ENCODE measurements at places on chromosomes 3 and 15. TPM values are rescaled to one million over a fixed set of nuclear protein-coding genes. Genes with fewer than 3 reads are reported as not detected.
A peak's percentile ranks its signal among the peaks of the same experiment; 100 is the strongest.

- H3K4me1 ChIP-seq = no peaks in the 10 kb centered on the region
- no peak overlapping the region for H3K4me3 ChIP-seq
- DNase-seq = peak; percentile 26
- no peaks in the 10 kb centered on the region for H3K27me3 ChIP-seq
Observed at GRCh38 chr3:156474560-156475389, 80.1 kb downstream of the SSR3 start.

- no peaks in the 10 kb centered on the region for H3K4me1 ChIP-seq
- H3K27ac ChIP-seq = no peak overlapping the region
- no peaks in the 10 kb centered on the region for H3K27me3 ChIP-seq
- H3K36me3 ChIP-seq = no peaks in the 10 kb centered on the region
- H3K4me3 ChIP-seq = no peak overlapping the region
- peak; percentile 79 for DNase-seq
Observed at GRCh38 chr15:65082303-65082953, 5.9 kb downstream of the KBTBD13 start.

GRCh38 chr3:56800130-56800831, 1.5 kb downstream of the ARHGEF3 start:
- peak; percentile 53 for DNase-seq
- no peaks in the 10 kb centered on the region for H3K27me3 ChIP-seq
- no peaks in the 10 kb centered on the region for H3K36me3 ChIP-seq
- peaks cover 15% of the 10 kb centered on the region for H3K4me1 ChIP-seq

DNA sequence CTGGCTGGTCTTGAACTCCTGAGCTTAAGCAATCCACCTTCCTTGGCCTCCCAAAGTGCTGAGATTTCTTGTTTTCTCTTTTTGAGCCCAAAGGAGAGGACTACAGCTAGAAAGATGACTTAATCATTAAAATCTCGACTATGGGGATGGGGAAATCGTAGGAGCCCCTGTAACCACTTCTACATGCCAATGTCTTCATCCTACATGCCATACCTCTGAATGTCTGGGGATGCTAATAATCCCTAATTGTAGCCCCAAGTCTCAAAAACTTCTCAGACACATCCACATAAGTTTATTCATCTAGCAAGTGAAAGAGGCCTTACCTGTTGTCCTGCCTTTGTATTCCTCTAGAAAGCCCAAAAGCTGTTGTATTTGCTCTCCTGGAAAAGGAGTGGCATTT, 3.7 kb upstream of the RHOV start:
- H3K27ac ChIP-seq = no peak overlapping the region
- H3K36me3 ChIP-seq = no peaks in the 10 kb centered on the region

DNA sequence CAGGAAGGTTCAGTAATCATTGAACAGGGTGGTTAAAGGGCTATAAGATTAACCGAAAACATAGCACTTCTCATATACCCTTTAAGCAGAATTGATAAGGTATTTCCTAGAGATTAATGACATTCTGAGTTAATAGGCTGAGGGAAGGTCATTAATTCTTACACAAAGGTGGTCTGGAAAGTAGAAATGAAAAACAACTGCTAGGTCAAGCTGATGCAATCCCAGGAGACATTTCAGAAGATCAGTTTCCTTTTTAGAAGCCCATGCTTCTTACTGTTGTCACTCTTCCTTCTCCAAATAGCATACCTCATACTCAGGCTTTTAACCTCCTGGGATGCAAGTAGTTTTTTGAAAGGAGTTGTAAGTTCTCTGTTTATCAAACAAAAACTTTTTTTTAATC, 8.8 kb downstream of the FILIP1L start:
- H3K36me3 ChIP-seq = no peaks in the 10 kb centered on the region
- H3K27me3 ChIP-seq = no peaks in the 10 kb centered on the region
- peaks cover 15% of the 10 kb centered on the region for H3K4me1 ChIP-seq
- H3K4me3 ChIP-seq = no peak overlapping the region

HCN4 gene
- 0.50 TPM for total RNA-seq

- no peak overlapping the region for H3K4me3 ChIP-seq
- DNase-seq = peak; percentile 52
- no peak overlapping the region for H3K27ac ChIP-seq
- no peaks in the 10 kb centered on the region for H3K36me3 ChIP-seq
Observed at GRCh38 chr3:129829640-129830039, 63.9 kb downstream of the TMCC1 start.

DNA sequence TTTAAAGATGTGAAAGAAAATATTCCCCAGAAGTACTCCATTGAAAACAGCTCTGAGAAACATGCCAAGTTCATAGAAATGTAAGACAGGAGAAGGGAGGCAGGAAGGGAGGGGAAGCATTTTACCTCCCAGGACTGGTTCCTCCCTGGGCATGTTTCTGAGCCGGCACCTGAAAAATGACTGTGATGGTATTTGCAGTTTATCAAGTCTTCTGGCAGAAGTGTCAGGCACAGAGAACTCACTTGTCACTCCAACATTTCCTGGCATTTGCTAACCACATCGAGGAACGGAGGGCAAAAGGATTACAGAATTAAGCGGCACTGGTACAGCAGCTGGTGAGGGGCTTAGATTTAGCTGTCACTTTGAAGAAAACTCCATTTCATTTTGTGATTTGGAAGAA, 1054.0 kb downstream of the TUSC7 start:
- no peaks in the 10 kb centered on the region for H3K36me3 ChIP-seq
- H3K27me3 ChIP-seq = no peaks in the 10 kb centered on the region
- H3K4me3 ChIP-seq = no peak overlapping the region

DNA sequence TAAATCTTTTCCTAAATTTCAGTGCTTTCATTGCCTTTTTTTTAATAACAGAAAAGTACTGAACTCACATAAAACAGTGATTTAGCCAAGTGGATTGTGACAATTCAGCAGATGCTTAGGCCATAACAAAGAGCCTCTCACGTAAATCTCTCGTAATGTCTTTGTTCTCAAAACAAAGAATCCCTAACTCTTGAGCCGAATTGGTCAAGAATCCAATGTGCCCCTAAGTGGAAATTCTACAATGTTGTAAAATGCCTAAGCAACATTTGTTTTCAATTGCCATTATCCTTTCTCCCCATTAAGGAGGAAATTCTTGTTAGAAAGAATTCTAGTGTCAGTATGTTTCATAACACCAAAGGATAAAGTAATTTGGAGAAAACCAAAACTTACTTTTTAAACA, 235.7 kb upstream of the THBS1 start:
- no peaks in the 10 kb centered on the region for H3K4me1 ChIP-seq
- H3K36me3 ChIP-seq = no peaks in the 10 kb centered on the region
- no peaks in the 10 kb centered on the region for H3K27me3 ChIP-seq

- H3K36me3 ChIP-seq = no peaks in the 10 kb centered on the region
- peaks cover 4% of the 10 kb centered on the region for H3K4me1 ChIP-seq
- H3K4me3 ChIP-seq = no peak overlapping the region
- peak overlapping the region; percentile 51 for H3K27ac ChIP-seq
- H3K27me3 ChIP-seq = no peaks in the 10 kb centered on the region
- peak; percentile 78 for DNase-seq
Observed at GRCh38 chr3:57952208-57952631, 56.0 kb upstream of the FLNB start.

GRCh38 chr3:50210510-50211367, 5.7 kb downstream of the SLC38A3 start:
- no peak overlapping the region for H3K27ac ChIP-seq
- H3K4me1 ChIP-seq = no peaks in the 10 kb centered on the region
- H3K36me3 ChIP-seq = no peaks in the 10 kb centered on the region
- DNase-seq = no peak
- no peaks in the 10 kb centered on the region for H3K27me3 ChIP-seq

TGM5 gene
- total RNA-seq = not detected

DNA sequence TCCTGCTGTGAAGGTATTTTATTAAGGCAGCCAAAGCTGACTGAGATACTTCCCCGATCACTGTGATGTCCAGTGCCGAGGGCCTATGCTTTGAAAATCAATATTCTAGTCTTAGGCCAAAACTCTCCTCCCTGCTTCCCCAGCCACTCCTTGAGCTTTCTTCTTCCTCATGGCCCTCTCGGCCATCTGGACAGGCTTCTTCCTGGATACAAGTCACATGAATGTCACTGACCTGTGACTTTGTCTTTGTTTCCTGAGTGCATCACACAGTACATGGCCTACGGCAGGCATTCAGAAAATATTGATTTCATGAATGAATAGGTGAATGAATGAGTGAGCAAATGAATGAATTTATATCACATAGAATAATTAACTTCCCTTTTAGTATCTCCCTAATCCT, 24.6 kb upstream of the HES1 start:
- H3K4me1 ChIP-seq = peaks cover 3% of the 10 kb centered on the region
- no peak for DNase-seq
- no peaks in the 10 kb centered on the region for H3K27me3 ChIP-seq
- H3K36me3 ChIP-seq = no peaks in the 10 kb centered on the region

KNL1 gene
- 1.1 TPM for total RNA-seq

DNA sequence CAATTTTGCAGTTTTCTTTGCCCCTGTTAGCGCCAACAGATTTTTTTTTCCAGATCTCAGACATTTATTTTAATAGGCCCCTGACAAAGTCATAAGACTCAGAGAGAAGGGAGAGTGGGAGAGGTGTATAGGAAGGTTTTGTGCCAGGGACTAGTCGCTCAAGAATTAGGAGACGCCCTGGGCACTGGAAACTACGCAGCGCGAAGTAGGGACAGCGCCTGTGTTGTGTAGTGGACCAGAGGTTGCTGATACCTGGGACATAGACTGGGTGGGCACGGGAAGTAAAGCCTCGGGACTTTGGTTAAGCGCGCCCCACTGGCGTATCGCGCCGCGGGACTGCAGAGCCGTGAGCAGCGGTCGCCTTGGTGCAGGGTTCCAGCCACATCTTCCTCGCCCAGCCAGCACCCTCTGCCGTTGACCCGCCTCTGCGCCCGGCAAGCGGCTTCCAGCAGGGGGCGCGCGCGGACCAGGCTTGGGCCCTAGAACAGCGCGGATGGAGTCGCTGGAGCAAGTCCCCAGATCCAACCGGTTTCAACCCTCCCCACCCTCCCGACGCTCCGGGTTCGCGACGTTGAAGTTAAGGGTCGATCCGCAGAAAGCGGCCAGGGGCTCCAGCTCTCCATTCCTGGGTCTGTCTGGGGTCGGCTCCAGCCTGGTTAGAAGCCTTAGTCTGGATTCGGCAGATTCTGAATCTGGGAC, 3.0 kb upstream of the ISLR2 start:
- no peak overlapping the region for H3K27ac ChIP-seq
- H3K4me3 ChIP-seq = peak overlapping the region; percentile 40
- H3K4me1 ChIP-seq = peaks cover 13% of the 10 kb centered on the region
- H3K27me3 ChIP-seq = peaks cover 32% of the 10 kb centered on the region
- H3K36me3 ChIP-seq = no peaks in the 10 kb centered on the region

- no peaks in the 10 kb centered on the region for H3K4me1 ChIP-seq
- H3K27me3 ChIP-seq = no peaks in the 10 kb centered on the region
- H3K4me3 ChIP-seq = no peak overlapping the region
- H3K36me3 ChIP-seq = no peaks in the 10 kb centered on the region
Observed at GRCh38 chr3:170989100-170989648, 37.3 kb downstream of the SLC2A2 start.

DNA sequence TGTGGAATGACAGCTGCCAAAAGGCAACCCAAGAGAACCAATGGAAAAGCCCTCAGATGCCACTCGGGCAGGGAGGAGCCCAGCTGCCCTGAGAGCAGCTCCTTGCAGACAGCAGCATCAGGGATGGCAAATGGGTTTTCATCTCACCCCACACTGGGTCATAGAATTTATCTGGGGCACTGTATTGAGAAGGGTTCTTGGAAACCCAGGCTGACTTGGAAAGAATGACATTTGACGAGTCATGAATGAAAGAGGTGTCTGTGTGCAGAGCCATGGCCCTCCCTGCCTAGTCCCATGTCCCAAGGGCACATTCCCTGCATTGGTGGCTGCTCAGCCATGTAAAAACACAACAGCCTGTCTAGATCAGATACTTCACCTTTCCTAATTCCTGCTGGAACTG, 157.9 kb upstream of the BHLHE40 start:
- H3K27ac ChIP-seq = no peak overlapping the region
- no peaks in the 10 kb centered on the region for H3K27me3 ChIP-seq
- peaks cover 8% of the 10 kb centered on the region for H3K36me3 ChIP-seq
- peaks cover 32% of the 10 kb centered on the region for H3K4me1 ChIP-seq
- H3K4me3 ChIP-seq = no peak overlapping the region

GRCh38 chr15:89226359-89227221, 5.2 kb upstream of the RLBP1 start:
- H3K27ac ChIP-seq = no peak overlapping the region
- DNase-seq = no peak
- H3K4me1 ChIP-seq = no peaks in the 10 kb centered on the region
- no peak overlapping the region for H3K4me3 ChIP-seq

GRCh38 chr15:78565951-78566774, 843 bp downstream of the CHRNA5 start:
- H3K4me3 ChIP-seq = peak overlapping the region; percentile 60
- no peaks in the 10 kb centered on the region for H3K27me3 ChIP-seq
- DNase-seq = peak; percentile 40
- H3K4me1 ChIP-seq = peaks cover 9% of the 10 kb centered on the region
- no peaks in the 10 kb centered on the region for H3K36me3 ChIP-seq
- H3K27ac ChIP-seq = no peak overlapping the region
